Myometrial cell (primary cell): ENCODE measurements at places on chromosomes 4 and X. TPM values are rescaled to one million over a fixed set of nuclear protein-coding genes. Genes with fewer than 3 reads are reported as not detected.

The HTN1 gene
- not detected in 2 replicates for total RNA-seq

The IL1RAPL2 gene
- total RNA-seq: 4.4 and 6.9 TPM in 2 replicates

The ADGRL3 gene
- total RNA-seq: not detected in 2 replicates

The DUX4 gene
- total RNA-seq: not detected in 2 replicates

The ARAP2 gene
- total RNA-seq: 1.4 and 1.9 TPM in 2 replicates

The SSX2B gene
- not detected in 2 replicates for total RNA-seq

The MTHFD2L gene
- 4.6 and 6.3 TPM in 2 replicates for total RNA-seq

The UGT2B11 gene
- not detected in 2 replicates for total RNA-seq

The SERPINA7 gene
- not detected in 2 replicates for total RNA-seq

The DRP2 gene
- 2.3 TPM in 2 replicates for total RNA-seq
